H1 (cell line): ENCODE measurements at places on chromosomes 3 and 15.

- H3K27me3 ChIP-seq: no peaks in the 10 kb centered on the region
- DNase-seq: no peak
- H3K36me3 ChIP-seq: peaks cover 68% of the 10 kb centered on the region
- H3K4me1 ChIP-seq: peaks cover 4% of the 10 kb centered on the region
- H3K27ac ChIP-seq: no peak overlapping the region
- no peak overlapping the region for H3K4me3 ChIP-seq
Observed at GRCh38 chr3:66411961-66412887, 88.6 kb downstream of the LRIG1 start.

DNA sequence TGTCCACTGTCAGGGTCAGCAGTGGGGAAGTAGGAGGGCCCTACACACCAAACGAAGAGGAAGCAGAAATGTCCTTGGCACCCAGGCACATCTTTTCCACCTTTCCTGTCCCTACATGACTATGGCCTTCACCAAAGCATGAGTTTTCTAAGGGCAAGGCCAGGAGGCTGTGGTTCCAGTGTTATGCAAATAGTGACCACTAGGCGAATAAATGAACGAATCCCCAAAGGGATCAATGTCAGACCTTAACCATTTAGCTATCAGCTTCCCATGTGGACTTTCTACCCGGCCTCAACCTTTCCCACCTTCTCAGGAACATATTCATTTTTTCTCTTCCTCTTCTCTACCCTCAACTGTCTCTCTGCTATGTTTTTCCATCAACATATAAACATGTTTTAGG is 63.1 kb downstream of the NTRK3 start:
- no peaks in the 10 kb centered on the region for H3K36me3 ChIP-seq
- no peaks in the 10 kb centered on the region for H3K4me1 ChIP-seq
- no peak overlapping the region for H3K4me3 ChIP-seq

DNA sequence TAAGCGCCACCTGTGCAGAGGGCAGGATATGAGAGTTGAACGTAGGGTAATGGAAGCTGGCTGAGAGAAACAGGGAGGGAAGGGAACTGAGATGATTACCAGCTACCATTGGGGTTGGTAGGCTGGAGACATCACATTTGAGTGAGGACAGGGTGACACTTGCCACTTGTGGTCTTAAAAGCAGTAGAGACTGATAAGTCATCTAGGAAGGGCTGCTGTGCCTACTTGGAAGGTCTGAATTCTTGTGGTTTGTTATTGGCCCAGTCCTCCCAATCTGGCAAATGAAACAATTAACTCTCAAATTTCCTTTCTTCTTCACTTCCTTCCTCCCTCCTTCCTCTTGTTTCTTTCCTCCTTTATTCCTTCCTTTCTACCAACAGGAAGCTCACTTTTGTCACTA is 46.8 kb downstream of the COL6A5 start:
- H3K4me3 ChIP-seq: no peak overlapping the region
- no peaks in the 10 kb centered on the region for H3K27me3 ChIP-seq
- H3K36me3 ChIP-seq: no peaks in the 10 kb centered on the region
- no peak overlapping the region for H3K27ac ChIP-seq
- DNase-seq: no peak

DNA sequence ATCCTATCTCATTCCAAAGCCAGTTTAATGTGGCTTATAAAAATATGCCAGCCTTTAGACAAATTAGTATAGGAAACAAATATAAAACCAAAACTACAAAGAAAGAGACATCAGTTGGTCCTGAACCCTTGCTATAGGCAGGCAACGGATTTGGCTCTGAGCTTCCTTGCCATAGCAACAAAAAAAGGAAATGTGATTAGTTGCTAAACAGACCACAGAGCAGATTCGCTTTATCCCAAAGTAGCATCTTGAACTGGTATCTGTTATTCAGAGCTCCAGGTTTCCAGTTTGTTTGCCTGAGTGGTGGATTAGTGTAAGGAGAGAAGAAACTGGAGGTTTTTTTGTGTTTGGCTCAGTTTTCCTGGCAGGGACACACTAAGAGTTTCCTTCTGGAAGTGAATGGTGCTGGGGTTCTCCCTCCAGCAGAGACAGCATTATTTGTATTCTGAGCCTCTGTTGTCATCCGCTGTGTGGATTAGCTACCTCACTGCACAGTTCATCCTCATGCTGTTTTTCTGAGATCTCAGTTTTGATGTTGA is 44.1 kb downstream of the CHST2 start:
- no peaks in the 10 kb centered on the region for H3K36me3 ChIP-seq
- H3K4me1 ChIP-seq: no peaks in the 10 kb centered on the region
- no peak for DNase-seq
- no peak overlapping the region for H3K27ac ChIP-seq

DNA sequence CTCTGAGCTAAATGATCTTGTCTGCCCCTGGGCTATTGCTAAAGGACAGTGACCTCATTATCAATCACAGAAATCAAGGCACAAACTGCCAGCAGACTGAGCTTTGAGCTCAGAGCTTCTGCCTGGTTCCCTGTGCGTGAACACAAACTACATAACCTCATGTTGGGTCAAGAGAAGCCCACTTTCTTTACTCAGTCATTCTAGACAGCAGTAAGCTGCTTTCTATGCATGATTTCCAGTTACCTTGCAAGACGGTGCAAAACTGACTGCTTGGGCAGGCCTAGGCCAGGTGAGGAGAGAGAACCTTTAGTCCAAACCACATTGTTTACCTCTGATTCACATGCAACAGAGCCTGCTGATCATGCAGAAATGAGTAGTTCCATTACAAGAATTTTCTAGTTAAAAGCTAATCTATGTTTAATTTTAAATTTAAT is 75.1 kb downstream of the ARRDC4 start:
- H3K4me3 ChIP-seq: no peak overlapping the region
- DNase-seq: no peak
- H3K27me3 ChIP-seq: no peaks in the 10 kb centered on the region

GRCh38 chr3:165617134-165617533 is 220.1 kb downstream of the BCHE start:
- no peak overlapping the region for H3K27ac ChIP-seq
- H3K27me3 ChIP-seq: no peaks in the 10 kb centered on the region
- no peaks in the 10 kb centered on the region for H3K4me1 ChIP-seq
- no peak for DNase-seq
- no peaks in the 10 kb centered on the region for H3K36me3 ChIP-seq

- H3K4me3 ChIP-seq: no peak overlapping the region
- no peaks in the 10 kb centered on the region for H3K36me3 ChIP-seq
- no peak overlapping the region for H3K27ac ChIP-seq
- H3K4me1 ChIP-seq: peaks cover 4% of the 10 kb centered on the region
Observed at GRCh38 chr3:182214416-182214815, 502.7 kb downstream of the SOX2 start.

GRCh38 chr15:44726136-44726535 is 10.2 kb upstream of the TRIM69 start:
- H3K27ac ChIP-seq: no peak overlapping the region
- no peaks in the 10 kb centered on the region for H3K27me3 ChIP-seq
- H3K4me1 ChIP-seq: peaks cover 2% of the 10 kb centered on the region

GRCh38 chr15:101852356-101852755 is 40.4 kb downstream of the OR4F15 start:
- H3K4me1 ChIP-seq: no peaks in the 10 kb centered on the region
- no peak for DNase-seq
- H3K36me3 ChIP-seq: no peaks in the 10 kb centered on the region
- H3K27me3 ChIP-seq: no peaks in the 10 kb centered on the region
- H3K4me3 ChIP-seq: no peak overlapping the region

GRCh38 chr3:32138545-32139104 is 32.2 kb downstream of the GPD1L start:
- no peaks in the 10 kb centered on the region for H3K36me3 ChIP-seq
- H3K27me3 ChIP-seq: no peaks in the 10 kb centered on the region
- no peak for DNase-seq
- no peak overlapping the region for H3K27ac ChIP-seq
- H3K4me1 ChIP-seq: no peaks in the 10 kb centered on the region

GRCh38 chr15:94584833-94585244 is 353.5 kb downstream of the MCTP2 start:
- no peaks in the 10 kb centered on the region for H3K36me3 ChIP-seq
- DNase-seq: no peak
- H3K27me3 ChIP-seq: no peaks in the 10 kb centered on the region
- no peak overlapping the region for H3K4me3 ChIP-seq

DNA sequence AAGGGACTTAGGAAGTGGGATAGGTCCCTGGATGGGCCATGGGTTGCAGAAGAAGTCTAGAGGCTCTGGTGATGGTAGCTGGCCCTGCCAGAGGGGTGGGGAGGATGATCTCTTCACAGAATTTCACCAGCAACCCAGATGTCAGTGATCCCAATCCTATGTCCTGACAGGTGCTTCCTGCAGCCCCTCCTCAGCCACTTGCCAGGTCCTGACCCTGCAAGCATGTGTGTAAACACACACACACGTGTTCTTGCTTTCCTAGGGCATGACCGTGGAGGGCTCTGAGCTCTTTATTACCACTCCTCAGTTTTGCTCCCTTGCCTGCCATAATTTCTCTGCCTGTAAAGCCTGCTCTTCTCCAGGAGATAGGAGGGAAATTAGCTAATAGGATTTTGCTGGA is 12.5 kb downstream of the TEX264 start:
- H3K4me1 ChIP-seq: peaks cover 4% of the 10 kb centered on the region
- no peak overlapping the region for H3K4me3 ChIP-seq
- no peak for DNase-seq
- no peaks in the 10 kb centered on the region for H3K36me3 ChIP-seq

DNA sequence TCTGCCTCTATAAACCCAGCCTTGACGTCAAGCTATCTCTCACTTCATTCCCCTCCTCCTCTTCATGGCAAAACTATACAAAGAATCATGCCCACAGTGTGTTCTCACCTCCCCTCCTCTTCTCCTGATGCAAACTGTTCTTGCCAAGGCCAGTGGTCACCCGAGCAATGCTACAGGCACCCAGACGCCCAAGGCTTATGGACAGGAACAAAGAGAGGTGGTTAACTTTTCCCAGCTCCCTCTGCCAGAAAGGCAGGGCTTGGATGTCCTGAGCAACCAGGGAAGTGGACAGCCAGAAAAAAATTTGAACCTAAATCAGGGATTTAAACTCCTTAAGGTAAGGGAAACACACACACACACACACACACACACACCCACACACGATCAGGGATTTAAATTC is 5.1 kb downstream of the SLC41A3 start:
- no peak overlapping the region for H3K4me3 ChIP-seq
- no peak for DNase-seq
- no peak overlapping the region for H3K27ac ChIP-seq
- no peaks in the 10 kb centered on the region for H3K27me3 ChIP-seq

DNA sequence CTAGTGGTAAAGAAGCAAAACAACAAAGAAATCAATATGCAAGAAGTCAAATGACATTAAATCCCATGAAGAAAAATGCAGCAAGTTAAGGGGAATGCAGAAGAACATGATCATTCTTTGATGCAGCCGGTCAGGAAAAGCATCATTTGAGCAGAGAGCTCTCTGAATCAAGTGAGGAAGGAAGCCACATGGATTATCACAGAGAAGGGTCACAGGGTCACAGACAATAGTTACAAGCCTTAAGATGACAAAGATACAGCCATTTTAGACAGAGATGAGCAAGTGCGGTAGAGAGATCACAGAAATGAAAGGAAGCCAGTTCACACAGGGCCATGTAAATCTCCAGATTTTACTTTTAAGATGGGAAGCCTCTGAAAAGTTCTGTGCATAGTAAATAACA is 43.9 kb downstream of the UBE3A start:
- H3K36me3 ChIP-seq: no peaks in the 10 kb centered on the region
- no peak for DNase-seq

- no peak overlapping the region for H3K27ac ChIP-seq
- no peaks in the 10 kb centered on the region for H3K27me3 ChIP-seq
- H3K36me3 ChIP-seq: no peaks in the 10 kb centered on the region
- H3K4me3 ChIP-seq: peak overlapping the region; percentile 63
- no peak for DNase-seq
Observed at GRCh38 chr15:67968564-67968963, 85.6 kb upstream of the PIAS1 start.

DNA sequence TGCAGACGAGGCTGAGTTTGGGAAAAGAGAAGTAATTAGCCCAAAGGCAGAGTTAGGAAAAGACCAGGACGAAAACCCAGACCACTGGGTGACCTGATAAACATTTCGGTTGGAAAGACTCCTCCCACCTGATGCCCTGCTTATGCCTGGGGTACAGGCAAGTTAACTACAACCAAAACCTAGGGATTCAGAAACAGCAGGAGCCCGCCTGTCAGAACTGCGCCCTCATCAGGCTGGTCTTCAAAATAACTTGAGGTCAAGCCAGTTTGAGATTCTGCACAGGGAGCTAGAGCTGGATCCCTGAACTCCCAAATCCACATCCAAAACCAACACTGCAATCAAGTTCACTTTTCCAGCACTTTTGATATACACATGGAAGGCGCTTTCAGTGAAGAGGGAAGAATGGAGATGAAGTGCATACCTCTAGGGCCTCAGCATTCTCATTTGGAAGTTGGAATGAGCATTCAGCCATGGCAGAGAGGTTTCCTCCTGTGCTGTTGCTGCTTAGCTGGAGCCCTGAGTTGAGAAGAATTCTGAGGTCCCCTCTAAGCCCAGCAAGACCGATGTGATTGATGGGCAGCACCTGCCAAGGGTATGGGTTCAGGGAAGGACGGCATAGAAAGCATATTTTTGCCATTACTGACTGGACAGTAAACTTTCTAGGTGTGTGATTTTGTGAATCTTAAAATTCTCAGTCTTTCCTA is 11.6 kb downstream of the TSEN2 start:
- no peak overlapping the region for H3K4me3 ChIP-seq
- H3K27ac ChIP-seq: no peak overlapping the region
- no peaks in the 10 kb centered on the region for H3K27me3 ChIP-seq
- no peaks in the 10 kb centered on the region for H3K4me1 ChIP-seq
- H3K36me3 ChIP-seq: peaks cover 63% of the 10 kb centered on the region

DNA sequence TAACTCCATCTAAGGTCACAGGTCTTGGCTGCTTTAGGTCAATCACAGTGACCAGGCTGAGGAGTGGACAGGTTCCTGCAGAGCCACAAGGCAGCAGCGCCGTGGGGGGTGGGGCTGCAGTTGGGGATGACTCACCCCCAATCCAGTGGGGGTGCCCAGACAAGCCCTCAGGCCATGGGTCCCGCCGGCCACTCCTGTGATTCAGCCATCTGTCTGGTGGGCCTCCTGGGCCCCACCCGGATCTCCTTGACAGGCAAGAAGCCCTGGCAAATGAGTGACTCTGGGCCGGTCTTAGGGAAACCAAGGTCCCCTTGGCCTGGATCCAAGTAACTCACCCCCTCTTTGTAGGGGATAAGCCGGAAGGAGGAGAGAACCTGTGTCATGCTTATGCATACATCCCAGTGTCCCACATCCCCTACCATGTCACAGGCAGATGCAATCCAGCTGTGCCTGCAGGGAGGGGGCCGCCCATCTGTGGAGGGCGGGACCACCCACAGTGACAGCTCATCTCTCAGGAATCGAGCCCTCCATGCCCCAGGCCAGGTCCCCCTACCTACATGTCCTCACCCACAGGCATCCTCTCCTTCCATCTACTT is 495 bp upstream of the COL7A1 start:
- no peaks in the 10 kb centered on the region; the same call in 1 of the 2 replicates for H3K27me3 ChIP-seq
- DNase-seq: peak; percentile 80
- peaks cover 18% of the 10 kb centered on the region; the same call in 1 of the 2 replicates for H3K4me1 ChIP-seq
- H3K36me3 ChIP-seq: peaks cover 24% of the 10 kb centered on the region
